ENCODE measurements at places on chromosomes 12 and 14.

DNA sequence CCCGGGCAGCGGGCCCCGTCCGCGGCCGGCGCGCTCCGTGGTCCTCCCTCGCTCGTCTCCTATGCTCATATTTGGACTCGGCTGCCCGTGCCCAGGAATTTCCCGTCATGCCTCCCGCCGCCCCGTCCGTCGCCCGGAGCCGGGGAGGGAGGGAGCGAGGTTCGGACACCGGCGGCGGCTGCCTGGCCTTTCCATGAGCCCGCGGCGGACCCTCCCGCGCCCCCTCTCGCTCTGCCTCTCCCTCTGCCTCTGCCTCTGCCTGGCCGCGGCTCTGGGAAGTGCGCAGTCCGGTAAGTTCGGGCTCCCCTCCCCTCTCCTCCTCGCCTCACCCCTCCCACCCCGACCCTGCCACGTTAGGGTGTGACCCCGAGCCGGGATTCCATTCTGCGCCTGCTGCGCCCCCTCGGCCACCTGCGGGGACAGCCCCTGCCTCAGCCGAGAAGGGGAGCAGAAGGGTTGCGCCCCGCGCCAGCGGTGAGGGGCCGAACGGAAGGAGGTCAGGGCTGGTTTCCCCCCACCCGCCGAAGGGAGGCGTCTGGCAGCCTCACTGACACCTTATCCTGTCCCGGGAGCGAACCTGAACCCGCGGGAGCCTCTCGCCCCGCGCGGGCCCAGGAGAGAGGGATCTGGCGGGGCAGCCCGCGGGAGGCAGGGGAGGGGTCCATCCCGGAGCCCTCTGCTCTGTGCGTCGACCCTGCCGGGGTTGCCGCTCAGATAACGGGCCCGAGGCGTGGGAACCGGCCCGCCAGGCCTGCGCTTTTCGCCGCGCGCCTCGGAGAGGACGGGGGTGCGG, at the start of gene MSRB3:
Gene MSRB3, plus strand, starts transcription at position 108 of the 793 bp plus-strand sequence. CDS start 29,897 bp downstream, outside the sequence.
- DNase-seq = peak; percentile 87

DNA sequence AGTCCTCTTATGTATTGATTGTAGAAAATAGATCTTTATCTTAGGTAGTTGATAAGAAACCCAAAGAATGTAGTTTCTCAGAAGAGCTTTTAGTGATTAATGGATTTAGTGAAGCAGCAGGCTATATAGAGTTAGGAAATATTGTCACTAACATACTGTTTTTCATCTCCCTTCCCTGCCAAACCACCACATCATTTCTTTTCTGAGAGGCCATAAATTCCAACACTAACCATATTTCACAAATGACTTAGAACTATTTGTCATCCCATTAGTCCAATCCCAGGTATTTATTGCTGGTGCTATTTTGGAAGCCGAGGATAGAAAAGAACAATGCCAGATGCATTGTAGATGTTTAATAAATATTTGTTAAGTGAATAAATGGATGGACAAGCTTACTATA, 185.7 kb downstream of the KICS2 start:
- no peak for DNase-seq

GRCh38 chr12:21305661-21306060, 29.1 kb downstream of the SLCO1A2 start:
- no peak for DNase-seq

GRCh38 chr14:34354556-34354955, 107.5 kb downstream of the SPTSSA start:
- DNase-seq = no peak

GRCh38 chr14:68977718-68978171, 1.4 kb downstream of the ACTN1 start:
- no peak for DNase-seq

- no peak for DNase-seq
These were observed 12.9 kb downstream of the CEP170B start for GRCh38 chr14:104877806-104878550.

GRCh38 chr12:71759941-71760340, 5.3 kb downstream of the RAB21 start:
- no peak for DNase-seq

DNA sequence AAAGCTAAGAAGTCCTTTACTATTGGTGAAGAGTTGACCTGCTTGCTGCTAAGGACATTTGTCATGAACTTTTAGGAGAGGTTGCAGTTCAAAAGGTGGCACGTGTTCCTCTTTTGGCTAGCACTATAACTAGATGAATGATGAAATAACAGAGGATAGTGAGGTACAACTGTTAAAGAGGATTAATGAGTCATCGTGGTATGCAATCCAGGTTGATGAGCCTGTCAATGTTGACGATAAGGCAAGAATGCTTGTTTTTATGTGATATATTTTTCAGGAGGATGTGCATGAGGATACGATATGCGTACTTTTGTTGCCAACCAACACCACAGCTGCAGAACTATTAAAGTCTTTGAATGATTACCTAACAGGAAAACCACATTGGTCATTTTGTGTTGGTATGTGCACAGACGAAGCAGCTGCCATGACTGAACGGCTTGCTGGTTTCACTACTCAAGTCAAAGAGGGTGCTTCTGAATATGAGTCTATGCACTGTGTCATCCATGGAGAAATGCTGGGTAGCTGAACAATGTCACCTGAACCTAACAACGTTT, 10.6 kb downstream of the CEP128 start:
- no peak for DNase-seq

DNA sequence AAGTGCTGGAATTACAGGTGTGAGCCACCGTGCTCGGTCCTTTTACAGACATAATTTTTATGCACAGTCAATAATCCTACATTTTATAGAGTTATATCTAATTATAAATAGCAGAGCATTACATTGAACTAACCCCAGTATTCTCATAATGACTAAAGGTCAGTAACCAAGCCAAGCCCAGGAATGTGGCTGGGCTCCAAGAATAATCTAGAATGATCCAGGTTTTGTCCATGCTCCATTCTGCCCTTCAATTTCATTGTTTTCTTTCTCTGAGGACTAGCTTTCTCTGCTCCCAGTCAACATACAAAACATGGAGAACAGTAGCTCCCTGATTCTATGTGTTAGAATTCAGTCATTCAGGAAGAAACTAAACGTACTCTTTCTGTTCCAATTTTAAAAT, 92.1 kb upstream of the KRR1 start:
- DNase-seq = no peak

DNA sequence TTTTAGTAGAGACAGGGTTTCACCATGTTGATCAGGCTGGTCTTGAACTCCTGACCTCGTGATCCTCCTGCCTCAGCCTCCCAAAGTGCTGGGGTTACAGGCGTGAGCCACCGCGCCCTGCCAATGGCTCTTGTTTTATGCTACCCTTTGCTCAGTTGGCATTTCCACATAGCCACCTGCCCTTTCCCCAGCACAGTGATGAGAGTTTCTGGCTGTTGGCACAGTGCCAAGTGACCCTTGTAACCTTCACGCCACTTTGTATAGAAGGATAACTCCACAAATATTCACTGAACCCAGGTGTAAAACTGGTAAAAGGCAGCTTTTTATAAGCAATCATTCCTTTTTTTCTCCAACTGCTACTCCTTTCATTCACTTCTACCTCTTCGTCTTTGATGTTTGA, 18.5 kb upstream of the CCDC175 start:
- no peak for DNase-seq

GRCh38 chr14:75803765-75804164, 142.7 kb downstream of the TTLL5 start:
- DNase-seq = peak; percentile 45

Data from retina (tissue), 1 donor.